ENCODE measurements at places on chromosomes 4 and X.

DNA sequence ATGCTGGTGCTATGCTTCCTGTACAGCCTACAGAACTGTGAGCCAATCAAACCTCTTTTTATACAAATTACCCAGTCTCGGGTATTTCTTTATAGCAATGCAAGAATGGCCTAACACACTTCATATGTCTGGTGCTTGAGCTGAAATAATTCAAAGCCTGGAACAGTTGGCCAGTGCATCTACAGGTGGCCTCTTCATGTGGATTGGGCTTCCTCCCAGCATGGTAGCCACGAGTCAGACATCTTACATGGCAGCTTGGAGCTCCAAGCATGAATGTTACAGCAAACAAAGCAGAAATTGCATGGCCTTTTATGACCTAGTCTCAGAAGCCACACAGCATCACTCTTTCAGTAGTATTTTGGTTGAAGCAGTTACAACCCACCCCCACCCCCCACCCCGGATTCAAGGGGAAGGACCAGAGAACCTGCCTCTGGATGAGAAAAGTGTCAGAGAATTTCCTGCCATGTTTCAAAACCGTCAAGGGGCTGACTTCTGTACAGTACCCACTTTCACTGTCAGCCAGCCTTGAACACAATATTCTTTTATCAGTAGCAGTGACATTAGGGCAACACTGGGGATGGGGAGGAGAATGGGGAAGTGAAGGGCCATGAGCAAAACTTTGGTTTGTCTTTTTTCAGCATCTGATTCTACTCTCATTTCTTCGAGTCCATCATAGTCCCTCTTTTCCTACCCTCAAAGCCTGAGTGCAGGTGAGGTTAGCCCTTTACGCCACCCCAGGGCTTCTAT, 368.7 kb downstream of the BCOR start:
- DNase-seq = no peak

DNA sequence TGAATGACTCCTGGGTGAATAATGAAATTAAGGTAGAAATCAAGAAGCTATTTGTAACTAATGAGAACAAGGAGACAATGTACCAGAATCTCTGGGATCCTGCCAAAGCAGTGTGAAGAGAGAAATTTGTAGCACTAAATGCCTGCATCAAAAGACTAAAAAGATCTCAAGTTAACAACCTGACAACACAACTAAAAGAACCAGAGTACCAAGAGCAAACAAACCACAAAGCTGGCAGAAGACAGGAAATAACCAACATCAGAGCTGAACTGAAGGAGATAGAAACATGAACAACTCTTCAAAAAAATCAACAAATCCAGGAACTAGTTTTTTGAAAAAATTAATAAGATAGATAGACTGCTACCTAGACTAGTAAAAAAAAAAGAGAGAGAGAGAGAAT, 8.4 kb downstream of the CFAP299 start:
- no peak for DNase-seq

DNA sequence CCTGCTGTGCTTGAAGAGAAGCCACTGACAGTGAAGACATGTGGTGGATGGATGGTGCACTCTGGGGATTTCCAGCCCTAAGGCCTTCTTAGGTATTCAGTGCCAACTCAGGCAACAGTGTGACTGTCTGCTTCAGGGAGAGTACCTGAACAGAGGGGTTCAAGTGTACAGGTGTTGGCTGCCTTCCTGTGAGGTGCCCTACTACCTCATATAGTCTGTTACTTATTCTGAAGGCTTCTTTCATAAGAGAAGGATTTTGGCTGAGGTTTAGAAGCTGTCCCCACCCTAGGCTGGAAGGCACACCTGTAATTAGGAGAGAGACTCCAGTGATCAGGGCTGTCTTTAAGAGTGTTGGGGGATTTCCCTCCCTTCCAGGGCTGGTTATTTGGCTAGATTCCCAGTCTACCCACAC, 1.8 kb downstream of the FTHL17 start:
- DNase-seq = no peak

DNA sequence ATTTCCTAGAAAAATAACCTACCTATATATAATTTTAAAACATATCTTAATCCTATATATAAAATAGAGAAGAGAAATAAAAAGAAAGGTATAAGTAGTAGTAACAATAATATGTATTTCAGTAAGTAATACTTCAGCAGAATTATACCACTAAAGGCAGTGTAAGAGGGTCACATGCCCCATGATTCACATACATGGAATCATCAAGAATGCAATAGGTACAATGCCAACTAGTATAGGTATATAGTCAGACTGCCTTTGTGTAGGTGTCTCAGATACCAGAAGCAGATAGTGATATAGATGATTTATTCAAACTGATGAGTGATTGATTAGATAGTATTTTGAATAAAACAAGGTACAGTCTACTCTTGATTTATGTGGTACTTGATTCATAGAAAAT, 9.4 kb downstream of the AIMP1 start:
- no peak for DNase-seq

GRCh38 chrX:119468551-119469312, 488 bp downstream of the SLC25A5 start:
- DNase-seq = peak; percentile 44

GRCh38 chr4:21775703-21776102, 172.9 kb downstream of the KCNIP4 start:
- no peak for DNase-seq
